ENCODE measurements at places on chromosomes 3 and 15.

GRCh38 chr3:54837964-54838363, 89.9 kb downstream of the LRTM1 start:
- DNase-seq: no peak

GRCh38 chr3:196181127-196181546, 30.1 kb downstream of the ZDHHC19 start:
- DNase-seq: no peak

DNA sequence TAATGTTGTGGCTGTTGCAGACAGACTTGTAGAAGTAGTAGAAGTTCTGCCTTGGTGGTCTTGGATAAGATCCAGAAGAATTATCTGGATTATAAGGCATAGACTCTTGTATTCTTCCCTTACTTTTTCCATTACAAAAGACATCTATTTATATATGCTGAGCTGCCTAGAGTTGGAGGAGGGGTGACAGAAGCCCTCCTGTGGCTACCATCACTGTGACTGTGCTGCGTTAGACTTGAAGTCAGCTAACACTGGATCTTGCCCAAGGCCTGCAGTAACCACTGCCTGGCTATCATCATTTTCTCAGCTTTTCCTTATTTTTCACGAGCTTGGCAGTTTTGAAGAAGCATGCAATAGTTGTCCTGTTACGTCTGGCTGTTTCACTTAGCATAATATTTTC, 684.8 kb upstream of the BCHE start:
- DNase-seq: no peak

GRCh38 chr3:32859604-32860237, 41.9 kb downstream of the TRIM71 start:
- no peak for DNase-seq

GRCh38 chr3:185779461-185779860, 45.4 kb downstream of the IGF2BP2 start:
- no peak for DNase-seq

GRCh38 chr15:40807028-40807887, at the start of the genes DNAJC17 and ZFYVE19:
TSS of gene DNAJC17 (minus strand) at chr15:40807473. CDS start at chr15:40807446, 27 bp downstream.
TSS of gene ZFYVE19 (plus strand) at chr15:40807089. CDS start at chr15:40807590, 501 bp downstream.
- DNase-seq: peak; percentile 91

DNA sequence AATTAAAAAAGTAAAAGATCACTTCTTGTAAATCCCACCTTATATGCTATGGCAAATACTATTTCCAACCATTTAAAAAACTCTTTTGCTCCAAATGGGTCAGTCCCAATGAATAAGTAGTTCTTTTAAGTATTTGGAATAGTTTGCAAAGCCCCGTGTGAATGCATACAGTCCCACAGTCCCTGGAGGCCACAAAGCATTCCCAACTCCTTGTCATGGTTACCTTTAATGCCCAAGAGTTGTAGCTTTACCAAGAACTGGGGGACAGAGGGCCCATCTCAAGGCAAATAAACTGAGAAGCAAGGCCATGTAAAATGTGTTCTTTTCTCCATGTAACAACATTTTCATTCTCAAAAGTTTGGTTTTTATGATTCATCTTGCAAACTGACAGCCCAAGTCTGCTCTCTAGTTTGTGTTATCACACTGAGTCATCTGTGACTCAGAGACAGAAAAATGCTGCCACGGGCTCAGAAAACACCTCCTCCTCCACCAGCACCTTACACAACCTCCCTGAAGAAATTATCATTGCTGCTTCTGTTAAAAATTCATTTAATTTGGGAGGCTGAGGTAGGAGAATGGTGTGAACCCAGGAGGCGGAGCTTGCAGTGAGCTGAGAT, 336.2 kb downstream of the ERC2 start:
- no peak for DNase-seq

- no peak for DNase-seq
These were observed 236.8 kb downstream of the TLE3 start for GRCh38 chr15:69860921-69861320.

- DNase-seq: no peak
These were observed 74.5 kb downstream of the MB21D2 start for GRCh38 chr3:192843119-192843518.

- no peak for DNase-seq
These were observed 79.7 kb upstream of the ZNF280D start for GRCh38 chr15:56812961-56813360.

- no peak for DNase-seq
These were observed 116.3 kb downstream of the CLSTN2 start for GRCh38 chr3:140051019-140051957.

DNA sequence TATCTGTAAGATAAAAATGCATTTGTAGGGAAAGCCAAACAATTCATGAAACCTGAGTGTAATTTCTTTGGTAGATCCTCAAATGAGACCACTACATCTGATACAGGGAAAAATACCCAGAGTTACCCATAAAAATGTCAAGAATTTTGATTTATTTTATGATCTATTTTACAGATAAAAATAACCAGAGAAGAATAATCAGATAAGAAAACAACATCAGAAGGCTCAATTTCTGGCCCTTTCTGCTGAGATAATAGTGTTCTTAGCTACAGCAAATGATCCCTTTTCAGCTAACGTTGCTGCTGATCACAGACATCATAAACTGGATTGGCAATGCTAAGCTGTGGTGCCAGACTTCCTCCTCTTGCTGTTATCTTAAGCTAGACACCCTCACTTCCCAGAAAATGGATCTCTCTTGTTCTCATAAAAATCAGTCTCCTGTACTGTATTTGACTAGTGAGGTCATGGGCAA, 21.3 kb upstream of the TMEM108 start:
- DNase-seq: no peak

GRCh38 chr3:186705882-186706780, 11.0 kb upstream of the KNG1 start:
- DNase-seq: no peak

GRCh38 chr3:179175358-179175757, 27.2 kb downstream of the PIK3CA start:
- no peak for DNase-seq

- DNase-seq: no peak
These were observed 99.4 kb downstream of the DHX36 start for GRCh38 chr3:154224866-154225265.

DNA sequence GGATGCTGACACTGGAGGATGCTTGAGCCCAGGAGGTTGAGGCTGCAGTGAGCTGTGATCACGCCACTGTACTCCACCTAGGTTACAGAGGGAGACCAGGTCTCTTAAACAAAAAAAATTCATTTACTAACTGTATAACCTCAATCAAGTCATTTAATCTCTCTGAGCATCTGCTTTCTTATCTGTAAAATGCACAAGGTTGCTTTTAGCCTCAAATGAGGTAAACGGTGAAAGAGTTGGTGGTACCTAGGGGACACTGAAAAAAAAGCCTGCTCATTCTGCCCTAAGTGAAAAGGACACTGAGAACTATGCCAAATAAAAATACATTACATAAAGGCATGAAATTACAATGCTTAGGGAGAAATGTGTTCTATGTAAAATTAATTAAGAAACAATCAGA, 3.4 kb downstream of the PP2D1 start:
- DNase-seq: no peak

GRCh38 chr3:150252462-150252861, 155.6 kb upstream of the TSC22D2 start:
- no peak for DNase-seq
